NCI-H460 (cell line): ENCODE measurements at places on chromosomes 7 and 10. TPM values are rescaled to one million over a fixed set of nuclear protein-coding genes. Genes with fewer than 3 reads are reported as not detected.

The ITGA8 gene
- not detected in 2 replicates for total RNA-seq

The STEAP2 gene
- 2.1 and 2.2 TPM in 2 replicates for total RNA-seq

The HMX3 gene
- 3.9 and 5.3 TPM in 2 replicates for total RNA-seq

The PLXDC2 gene
- 0.06 and 0.07 TPM in 2 replicates for total RNA-seq

The LRRD1 gene
- total RNA-seq: not detected in 2 replicates

The TDRD1 gene
- total RNA-seq: not detected in 2 replicates

The TRPV6 gene
- not detected in 2 replicates for total RNA-seq

The SFRP5 gene
- not detected in 2 replicates for total RNA-seq

The CEP55 gene
- 71.8 and 76.0 TPM in 2 replicates for total RNA-seq

The CTAGE4 gene
- 0.12 TPM in 2 replicates for total RNA-seq

The INHBA gene
- 2.7 and 3.1 TPM in 2 replicates for total RNA-seq

The NME8 gene
- total RNA-seq: not detected in 2 replicates

The OPN4 gene
- not detected in 2 replicates for total RNA-seq

The OR9A4 gene
- total RNA-seq: not detected in 2 replicates

The AKR1D1 gene
- not detected in 2 replicates for total RNA-seq

The CNPY4 gene
- total RNA-seq: 4.7 and 6.9 TPM in 2 replicates

The NRCAM gene
- total RNA-seq: 130 and 158 TPM in 2 replicates

DNA sequence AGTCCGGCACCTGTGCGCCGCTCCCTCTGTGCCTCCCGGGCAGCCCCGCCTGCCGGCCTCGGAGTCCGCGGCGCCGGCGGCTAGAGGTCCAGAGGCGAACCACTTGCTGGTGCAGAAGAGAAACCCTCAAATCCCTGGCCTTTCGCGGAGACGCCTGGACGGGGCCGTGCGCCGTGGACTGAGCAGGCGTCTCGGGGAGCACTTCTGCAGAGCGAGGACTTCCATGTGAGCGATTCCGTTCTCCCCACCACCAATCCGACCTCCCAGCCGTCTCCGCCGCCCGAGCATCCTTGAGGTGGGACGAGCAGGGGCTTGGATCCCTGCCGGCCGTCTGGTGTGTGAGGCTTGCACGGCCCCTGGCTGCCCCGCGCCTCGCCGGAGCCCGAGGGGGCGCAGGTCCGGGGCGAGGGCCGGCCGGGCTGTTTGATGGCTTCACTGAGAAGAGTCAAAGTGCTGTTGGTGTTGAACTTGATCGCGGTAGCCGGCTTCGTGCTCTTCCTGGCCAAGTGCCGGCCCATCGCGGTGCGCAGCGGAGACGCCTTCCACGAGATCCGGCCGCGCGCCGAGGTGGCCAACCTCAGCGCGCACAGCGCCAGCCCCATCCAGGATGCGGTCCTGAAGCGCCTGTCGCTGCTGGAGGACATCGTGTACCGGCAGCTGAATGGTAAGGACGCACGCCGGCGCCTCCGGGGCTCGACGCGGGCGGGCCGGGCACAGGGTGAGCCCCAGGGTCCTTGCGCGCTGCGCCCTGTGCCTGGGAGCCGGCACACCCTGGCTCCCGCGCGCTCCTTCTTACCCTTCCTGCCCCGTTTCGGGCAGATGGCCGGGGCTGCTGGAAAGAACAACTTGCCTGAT, 660 bp downstream of the GALNT17 start:
- no peak for DNase-seq

- DNase-seq: no peak
These were observed 74.9 kb downstream of the MINPP1 start for GRCh38 chr10:87579563-87579962.

DNA sequence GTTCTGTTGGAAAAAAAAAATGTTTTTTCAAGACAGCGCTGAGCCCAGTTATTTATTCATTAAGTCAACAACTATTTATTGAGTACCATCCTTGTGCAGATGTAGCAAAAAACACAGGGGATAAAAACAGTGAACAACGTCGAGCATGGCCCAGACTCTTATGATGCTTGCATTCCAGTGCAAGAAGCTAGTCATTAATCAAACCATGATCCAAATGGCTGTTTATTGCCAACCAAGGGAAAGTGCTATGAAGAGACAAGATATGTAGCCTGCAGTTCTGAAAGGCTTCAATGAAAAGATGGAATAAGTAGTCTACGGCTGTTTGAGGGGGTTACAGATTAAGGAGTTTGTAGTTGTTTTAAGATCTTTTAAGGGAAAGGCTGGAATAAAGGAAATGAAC, 262.3 kb downstream of the NEBL start:
- DNase-seq: no peak

- no peak for DNase-seq
These were observed 23.2 kb downstream of the SKAP2 start for GRCh38 chr7:26841003-26841739.

DNA sequence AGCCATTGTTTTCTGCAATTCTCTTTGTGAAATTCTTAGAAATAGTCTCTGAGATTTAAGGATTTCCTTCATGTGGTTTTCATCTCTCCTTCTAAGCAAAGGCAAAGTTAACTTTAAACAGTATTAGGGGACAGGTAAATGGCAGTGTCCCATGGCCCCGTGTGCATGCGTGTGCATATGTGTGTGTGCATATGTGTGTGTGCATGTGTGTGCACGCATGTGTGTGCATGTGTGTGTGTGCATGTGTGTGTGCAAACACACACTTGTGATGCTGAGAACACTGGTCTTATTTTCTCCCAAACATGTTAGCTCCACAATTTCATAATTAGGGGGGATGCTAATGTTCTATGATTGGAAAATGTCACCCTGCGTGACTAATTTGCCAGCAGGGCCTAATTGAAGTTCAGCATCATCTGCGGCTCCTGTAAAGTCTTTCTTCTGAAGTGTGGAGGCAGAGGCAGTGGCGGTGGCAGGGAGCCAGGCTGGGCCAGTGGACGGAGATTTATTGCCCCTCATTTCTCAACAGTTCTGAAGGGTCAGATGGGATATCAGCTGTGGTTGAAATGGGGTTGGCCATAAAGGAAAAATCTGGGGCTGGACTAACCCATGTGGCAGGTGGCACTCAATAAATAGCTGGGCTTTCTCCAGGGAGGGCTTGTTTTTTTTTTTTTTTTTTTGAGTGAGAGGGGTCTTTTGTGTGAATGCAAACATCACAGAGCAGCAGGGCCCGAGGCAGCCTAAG, 289.3 kb upstream of the PODXL start:
- no peak for DNase-seq

- no peak for DNase-seq
These were observed 82.8 kb downstream of the GATA3 start for GRCh38 chr10:8137272-8137681.

DNA sequence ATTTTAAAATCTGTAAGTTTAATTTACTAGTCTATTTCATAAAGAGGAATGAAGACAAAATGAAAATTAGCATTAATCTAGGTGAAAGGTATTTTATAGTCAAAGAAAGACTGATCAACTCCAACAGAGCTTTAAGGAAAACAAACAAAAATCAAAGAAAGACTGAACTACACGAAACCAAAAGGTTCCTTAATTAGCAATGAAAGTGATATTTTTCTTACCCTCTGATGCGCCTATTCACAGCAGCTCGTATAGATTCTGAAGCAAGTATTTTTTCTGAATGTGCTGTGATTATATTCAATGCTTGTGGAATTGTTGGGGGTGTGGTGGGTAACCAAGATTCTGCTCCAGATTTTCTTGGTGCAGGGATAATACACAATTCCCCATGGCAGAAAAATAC, 11.8 kb downstream of the ECD start:
- no peak for DNase-seq

- no peak for DNase-seq
These were observed 38.7 kb downstream of the INSYN2A start for GRCh38 chr10:127157506-127158200.

- DNase-seq: no peak
These were observed 61.3 kb upstream of the DNAAF5 start for GRCh38 chr7:664997-665735.

- DNase-seq: no peak
These were observed 699.4 kb upstream of the GALNT17 start for GRCh38 chr7:70432567-70433001.

DNA sequence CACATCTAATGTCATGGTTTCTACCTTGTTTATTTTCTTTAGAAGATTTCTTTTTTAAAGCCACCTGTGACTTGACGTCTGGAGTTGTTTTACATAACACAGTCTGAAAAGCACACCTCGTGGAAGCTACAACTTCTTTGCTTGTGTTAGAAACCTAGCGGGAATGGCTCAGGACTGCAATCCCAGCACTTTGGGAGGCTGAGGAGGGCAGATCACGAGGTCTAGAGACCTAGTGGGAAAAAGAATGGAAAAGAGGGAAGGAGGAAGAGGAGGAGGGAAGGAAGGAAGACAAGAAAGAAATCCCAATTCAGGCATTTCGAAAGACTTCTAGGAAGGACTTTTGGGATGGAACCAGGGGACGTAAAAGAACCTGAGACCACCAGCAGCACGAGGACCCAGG, 146.3 kb upstream of the CELF2 start:
- DNase-seq: no peak

DNA sequence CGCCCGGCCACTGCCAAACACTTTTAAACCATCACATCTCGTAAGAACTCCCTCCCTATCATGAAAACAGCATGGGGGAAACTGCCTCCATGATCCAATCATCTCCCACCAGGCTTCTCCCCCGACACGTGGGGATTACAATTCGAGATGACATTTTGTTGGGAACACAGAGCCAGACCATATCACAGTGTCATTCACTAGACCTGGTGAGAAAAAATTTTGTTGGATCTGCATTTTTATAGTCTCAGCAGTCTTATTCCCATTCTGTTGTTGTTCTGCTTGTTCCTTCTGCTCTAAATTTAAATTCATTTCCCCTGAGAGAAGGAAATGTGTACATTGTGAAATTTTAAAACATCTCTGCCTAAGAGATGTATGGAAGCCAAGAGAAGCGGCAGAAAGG, 4.8 kb upstream of the MKLN1 start:
- no peak for DNase-seq

GRCh38 chr10:88598055-88598454, 11.5 kb downstream of the LIPJ start:
- DNase-seq: no peak

DNA sequence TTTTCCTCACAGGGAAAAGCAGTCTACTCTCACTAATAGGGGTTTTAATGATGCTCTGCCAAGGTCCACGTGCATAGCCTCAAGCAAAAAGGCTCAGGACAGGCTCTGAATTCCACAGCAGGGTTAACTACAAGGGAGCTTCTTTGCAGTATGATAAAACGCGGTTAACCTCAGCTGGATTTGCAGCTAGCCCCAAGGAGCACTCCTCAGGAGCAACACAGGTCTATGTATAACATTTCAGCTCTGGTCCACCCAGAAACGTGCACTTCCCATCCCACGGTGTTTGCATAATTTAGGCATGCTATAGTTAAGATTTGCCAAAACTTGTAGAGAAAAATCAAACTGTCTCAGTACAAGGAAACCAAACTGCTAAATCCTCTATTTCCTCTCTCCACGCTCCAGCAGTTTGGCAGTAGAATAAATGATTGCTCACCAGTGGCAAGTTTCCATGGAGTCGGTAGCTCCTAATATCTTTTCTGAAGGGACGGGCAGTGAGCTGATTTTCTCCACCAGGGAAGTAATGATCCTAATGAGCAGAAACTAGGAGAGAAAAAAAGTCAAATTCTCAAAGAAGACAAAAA, 13.1 kb upstream of the ASB4 start:
- no peak for DNase-seq

GRCh38 chr7:93943816-93944540, 22.4 kb downstream of the GNG11 start:
- DNase-seq: no peak

- DNase-seq: no peak
These were observed 51.8 kb downstream of the ARHGAP12 start for GRCh38 chr10:31876652-31877352.

- DNase-seq: no peak
These were observed 171.6 kb upstream of the SVIL start for GRCh38 chr10:29806350-29806788.

DNA sequence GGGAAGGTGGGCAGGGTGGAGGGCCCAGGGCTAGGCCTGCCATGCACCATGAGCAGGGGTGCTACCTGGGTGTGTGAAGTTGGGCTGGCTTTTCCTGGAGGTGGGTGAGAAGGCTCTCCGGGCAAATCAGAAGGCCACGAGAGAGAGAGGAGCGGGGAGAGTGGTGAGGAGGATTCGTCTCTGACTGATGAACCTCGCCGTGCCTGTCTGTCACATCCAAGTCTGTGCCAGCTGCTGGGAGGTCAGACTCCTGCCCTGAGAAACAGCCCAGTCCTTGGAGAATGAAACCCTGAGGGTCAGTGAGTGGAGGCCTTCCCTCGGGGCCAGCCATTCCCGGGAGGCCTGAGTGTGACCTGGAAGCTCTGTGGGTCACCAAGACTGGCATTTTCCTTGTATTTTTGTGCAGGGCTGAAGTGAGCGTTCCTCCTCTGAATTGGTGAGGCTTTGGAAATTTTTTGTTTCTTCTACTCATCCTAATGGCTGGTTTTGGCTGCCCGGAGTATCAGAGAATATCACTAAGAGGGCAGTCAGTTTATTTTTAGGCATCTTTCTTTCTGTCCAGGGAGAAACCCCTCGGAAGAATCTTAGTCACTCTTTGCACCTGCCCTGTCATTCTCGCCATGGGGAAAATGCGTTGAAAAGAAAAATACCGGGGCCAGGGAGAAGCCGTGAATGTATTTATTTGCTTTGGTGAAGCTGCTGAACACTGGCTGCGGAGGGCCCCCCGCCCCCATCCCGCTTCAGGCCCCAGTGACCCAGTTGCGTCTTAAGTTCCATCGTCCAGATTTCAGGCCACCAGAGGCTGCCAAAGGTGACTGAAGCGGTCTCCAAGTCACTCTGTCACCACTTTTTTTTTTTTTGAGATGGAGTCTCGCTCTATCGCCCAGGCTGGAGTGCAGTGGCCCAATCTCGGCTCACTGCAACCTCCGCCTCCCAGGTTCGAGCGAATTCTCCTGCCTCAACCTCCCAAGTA, 6.5 kb upstream of the AP5Z1 start:
- DNase-seq: no peak

DNA sequence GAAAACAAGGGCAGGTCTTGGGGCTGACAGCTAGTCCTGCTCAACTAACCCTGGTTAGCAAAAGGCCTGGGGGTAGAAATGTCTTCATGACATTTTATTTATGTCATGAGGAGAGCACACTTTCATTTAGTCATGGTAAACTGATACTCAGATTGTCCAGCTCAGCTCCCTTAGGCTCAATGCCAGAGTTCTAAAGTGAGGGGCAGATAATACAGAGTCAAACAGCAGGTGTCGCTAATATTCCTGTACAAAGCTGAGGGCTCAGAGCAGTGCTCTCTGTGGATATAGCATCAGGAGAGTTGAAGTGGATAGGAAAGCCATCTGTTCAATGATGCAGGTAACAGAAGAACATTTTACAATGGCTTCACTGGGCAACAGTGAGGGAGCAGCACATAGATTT, 26.8 kb upstream of the CALCR start:
- no peak for DNase-seq

DNA sequence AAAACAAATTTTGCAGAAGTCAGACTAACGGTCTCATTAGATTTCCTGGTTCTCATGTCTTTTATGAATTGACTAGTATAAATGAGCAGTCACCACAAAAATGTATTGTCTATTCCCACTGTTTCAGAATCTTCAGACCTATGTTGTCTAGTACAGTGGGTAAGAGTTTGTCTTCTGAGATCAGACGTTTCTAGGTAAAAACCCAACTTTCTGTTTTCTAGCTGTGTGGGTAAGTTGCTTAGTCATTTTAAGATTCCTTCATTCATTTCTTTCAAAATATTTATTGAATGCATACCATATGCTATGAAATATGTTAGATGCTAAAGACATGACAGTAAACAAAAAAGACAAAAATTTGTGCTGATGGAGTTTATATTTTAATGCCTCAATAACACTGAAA, 156.3 kb downstream of the POLR1F start:
- DNase-seq: no peak

- no peak for DNase-seq
These were observed 93.1 kb upstream of the CXCL12 start for GRCh38 chr10:44478040-44478439.
